ENCODE measurements at places on chromosomes 11 and 22.

DNA sequence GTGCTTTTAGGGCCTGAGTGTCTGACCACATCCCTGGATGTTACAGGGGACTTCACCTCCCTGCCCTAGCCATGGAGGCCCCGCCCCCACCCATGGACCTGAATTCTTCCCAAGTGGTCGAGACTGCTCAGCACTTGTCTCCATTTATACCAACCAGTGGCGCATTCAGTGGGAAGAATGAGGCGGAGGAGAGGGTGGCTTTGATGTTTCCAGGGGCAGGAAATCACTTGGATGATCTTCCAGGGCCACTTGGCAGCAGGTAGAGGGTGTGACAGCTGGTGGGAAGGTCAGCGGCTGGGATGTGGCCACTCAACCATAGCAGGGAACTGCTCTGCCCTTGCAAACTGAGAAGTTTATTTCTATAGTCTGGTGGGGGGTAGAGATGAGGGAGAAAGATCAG lies 155.1 kb upstream of the BLID start:
- DNase-seq = no peak

DNA sequence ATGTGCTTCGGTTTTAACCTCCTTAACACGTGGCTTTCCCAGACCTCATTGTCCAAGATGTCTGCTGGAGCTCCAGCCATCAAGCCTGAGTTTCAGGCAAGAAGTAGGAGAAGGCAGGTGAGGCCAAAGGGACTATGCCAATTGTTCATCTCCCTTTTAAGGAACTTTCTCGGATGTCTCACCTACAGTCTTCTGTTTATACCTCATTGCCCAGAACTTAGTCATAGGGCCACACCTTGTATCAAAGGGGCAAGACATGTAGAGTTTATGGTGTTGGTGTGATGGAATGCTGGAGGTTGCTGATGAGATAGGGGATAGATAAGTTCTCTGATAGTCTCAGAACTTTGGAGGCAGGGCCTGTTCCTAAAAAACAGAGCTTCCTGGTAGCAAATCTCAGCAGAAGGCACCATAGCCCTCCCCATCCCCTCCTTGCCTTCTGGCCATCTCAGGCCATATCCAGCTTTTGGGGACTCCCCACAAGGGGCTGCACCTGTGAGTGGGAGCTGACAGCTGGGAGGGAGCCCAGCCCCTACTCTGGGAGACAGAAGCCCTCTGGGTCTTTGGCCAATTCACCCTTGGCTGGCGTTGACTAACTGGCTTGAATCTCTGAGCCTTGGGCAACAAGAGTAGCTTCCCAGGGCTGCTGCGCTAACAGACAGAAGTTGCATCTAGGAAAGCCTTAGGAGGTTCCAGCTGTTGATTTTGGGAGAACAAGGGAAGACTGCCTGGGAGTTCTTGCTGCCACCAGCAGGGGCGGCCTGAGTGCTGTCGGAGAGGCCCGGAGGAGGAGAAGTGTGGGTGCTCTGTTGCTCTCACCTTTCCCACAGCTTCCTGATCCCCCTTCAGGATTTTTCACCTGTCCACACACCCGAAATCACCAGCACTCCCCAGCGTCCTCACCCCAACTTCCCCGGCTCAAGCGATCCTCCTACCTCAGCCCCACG lies 149.8 kb upstream of the THY1 start:
- DNase-seq = no peak

DNA sequence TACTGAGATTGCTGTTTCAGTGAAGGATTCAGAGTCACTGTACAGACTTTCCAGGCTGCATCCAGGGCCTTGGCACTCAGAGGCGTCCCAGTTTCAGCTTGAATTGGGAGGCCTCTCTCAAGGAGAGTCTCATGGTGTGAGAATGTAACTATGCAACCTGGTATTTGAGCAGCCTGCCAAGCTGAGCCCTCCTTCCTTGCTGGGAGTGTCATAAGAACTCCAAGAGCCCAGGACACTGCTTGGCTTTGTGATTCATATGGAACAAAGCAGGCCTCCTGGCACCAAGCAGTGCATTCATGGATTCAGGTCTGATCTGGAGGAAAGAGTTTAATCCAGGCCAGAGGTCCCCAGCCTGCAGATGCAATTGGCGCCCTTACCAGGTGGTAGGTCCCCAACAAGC lies 171.7 kb downstream of the DBX1 start:
- DNase-seq = peak; percentile 93

DNA sequence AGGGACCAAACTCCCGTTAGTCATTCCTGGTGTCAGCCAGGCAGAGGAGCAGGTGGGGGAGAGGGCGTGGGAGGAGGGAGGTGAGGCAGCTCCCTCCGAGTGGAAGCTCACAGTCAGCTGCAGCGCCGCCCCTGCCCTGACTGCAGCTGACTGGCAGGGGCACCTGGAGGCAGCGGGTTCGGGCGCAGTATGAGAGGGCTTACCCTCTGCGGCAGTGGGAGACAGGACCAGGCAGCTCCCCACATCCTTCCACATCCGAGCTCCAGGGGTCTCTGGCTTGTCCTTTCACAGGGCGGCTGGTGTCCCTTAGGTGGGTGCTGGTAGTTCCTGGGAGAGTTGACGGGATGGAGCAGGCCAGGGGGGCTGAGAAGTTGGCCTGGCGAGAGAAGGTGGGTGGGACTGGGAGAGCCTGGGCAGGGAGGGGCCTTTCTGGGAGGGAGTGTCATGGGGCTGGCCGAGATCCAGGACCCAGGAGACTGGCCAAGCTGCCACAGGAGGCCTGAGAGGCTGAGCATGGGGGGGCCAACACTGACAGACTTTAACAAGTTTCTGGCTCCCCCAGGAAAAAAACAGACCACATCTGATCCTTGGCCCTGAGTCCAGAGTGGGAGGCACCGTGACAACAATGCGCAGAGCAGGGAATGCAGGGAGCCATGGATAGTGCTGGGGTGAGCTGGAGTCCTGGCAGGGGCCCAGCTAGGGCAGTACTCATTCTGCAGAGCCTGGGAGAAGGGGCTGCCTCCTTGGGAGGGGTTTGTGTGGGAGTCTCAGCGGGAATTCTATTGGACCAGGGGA lies 4.9 kb downstream of the ADORA2A start:
- DNase-seq = peak; percentile 36

DNA sequence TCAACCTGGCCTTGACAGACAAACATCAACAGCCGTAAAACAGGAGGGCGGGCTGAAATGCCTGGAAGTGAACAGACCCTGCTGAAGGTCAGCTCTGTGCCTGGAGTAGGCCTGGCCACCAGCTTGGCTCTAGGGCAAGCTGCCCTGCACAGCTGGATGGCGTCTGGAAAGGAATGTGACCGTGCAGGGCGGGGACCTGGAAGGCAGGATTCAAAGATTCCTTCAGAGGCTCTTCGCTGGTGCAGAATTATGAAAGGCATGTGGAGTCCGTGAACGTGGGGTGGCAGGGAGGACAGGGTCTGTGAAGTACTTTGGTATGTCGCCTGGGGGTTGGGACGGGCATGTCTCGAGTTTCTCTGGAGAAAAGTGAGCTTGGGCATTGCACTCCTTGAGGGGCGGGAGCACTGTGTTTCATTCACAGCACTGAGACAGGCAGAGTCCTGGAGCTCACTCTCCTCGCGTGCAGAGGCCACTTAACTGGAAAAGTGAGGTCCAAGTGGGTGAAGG lies 1.5 kb downstream of the EHD1 start:
- peak; percentile 92 for DNase-seq

DNA sequence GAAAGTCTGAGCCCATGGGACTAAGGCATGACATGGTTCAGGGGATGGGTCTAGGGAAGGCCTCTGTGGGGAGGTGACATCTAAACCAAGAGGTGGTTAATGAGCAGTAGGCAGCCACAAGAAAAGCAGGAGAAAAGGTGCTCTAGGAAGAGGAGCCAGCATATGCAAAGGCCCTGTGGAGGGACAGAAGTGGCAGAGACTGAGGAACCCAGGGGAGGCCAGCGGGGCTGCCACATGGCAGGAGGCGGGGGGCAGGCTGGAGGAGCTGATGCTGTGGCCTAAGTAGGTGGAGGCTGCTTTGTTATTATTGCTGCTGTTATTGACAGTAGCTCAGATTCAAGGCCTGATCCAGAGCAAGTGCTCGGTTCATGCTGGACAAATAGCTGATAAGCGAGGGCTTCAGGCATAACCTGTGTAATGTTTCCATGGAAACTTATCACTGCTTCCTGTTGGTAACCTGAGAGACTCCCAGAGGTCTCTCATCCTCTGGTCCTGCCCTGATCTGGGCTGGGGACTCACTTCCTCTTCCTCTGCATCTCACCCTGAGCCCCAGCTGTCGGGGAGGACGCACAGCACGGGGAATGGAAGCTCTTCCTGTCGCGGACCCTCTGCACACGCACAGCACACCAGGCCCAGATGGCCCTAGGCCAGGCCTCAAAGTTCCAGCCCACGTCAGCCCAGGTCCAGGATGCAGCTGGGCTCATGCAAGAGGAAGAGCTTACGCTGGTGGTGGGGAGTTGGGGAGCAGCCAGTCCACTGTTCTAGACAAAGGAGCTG lies 75.2 kb upstream of the TP53I11 start:
- DNase-seq = no peak

- no peak for DNase-seq
Observed at GRCh38 chr22:48923165-48923865, 904.4 kb downstream of the BRD1 start.

DNA sequence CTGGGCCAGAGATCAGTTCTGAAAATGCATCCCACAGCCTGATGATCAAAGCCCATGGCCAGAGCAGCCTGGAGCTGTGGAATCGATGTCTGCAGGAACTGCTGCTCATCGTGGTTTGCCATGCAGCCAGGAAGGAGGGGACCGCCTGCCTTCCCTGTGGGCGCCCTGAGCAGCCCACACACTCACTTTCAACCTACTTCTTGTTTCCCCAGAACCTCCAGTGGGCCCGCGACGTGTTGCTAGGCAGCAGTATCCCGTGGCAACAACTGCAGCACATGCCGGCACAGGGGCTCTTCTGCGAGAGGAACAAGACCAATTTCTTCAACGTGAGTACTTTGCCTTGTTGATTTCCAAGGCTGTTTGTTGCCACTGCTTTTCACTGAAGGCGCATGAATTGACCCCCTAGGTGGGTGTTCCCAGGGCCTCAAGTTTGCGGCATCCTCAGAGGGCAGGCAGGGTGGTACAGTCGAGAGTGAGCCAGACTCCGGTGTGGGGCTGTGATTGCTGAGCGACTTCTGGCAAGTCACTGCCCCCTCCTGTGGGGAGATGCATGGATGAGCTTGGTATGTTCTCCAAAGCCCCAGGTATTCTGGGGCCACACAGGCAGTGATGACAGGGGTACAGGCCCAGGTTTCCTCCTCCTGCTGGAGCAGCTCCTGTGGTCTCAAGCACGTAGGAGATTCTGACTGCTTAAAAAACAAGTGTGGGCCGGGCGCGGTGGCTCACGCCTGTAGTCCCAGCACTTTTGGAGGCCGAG lies 47.0 kb upstream of the SUSD2 start:
- no peak for DNase-seq

DNA sequence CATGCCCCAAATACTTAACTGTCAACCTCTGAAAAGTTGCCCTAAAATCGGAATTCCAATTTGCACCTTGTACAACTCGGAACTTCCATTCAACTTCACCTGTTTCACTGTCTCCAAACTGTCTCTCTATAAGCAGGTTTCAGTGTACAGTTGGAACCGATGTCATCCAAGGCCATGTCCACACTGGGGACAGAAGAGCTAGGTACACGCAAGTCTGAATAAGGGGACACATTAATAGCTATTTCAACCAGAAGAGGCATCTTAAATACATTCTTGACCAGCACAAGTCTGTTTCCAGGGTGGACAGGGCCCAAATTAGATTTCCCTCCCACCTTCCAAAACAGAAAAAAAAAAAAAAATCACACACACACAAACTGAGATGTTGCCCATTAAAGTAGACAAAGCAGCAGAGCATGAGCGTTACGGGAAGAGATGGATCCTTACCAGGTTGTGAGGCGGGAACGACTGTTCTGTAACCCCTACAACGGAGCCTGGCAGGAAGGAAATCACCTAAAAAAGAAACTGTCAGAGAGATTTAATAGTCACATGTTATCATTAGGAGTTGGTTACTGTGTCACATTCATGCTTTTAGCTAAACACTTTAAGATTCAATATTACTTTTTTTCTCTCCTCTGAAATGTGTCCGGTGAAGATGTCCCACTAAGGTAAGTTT lies 1.7 kb downstream of the CREBZF start:
- peak; percentile 35 for DNase-seq

DNA sequence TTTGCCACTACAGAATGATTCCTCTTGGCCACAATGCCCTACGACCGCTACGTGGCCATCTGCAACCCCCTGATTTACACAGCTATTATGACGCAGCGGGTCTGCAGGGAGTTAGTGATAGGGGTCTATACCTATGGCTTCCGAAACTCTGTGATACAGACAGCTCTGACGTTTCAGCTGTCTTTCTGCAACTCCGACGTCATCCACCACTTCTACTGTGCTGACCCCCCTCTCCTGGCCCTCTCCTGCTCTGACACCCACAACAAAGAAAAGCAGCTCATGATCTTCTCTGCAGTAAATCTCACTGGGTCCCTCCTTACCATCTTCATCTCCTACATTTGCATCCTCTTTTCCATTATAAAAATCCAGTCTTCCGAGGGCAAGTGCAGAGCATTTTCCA lies 52.3 kb upstream of the OR5P2 start:
- no peak for DNase-seq

DNA sequence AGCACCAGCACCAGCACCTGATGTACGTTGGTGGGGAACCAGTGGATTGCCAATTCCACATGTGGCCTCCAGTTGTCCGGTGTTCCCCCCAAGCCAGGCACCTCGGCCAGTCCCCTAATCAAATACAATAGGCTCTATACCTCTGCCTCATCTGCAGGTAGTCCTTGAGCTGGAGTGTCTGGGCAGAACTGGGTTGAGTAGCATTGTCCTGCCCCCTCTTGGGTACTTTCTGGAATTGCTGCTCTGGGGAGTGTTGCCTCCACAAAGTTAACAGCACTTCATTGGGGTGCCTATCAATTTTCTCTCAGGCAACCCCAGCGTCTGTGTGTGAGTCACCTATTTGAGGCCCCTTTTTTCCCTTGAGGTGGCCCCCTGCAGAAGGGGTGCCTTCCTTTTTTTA lies 413.0 kb upstream of the LARGE1 start:
- no peak for DNase-seq

DNA sequence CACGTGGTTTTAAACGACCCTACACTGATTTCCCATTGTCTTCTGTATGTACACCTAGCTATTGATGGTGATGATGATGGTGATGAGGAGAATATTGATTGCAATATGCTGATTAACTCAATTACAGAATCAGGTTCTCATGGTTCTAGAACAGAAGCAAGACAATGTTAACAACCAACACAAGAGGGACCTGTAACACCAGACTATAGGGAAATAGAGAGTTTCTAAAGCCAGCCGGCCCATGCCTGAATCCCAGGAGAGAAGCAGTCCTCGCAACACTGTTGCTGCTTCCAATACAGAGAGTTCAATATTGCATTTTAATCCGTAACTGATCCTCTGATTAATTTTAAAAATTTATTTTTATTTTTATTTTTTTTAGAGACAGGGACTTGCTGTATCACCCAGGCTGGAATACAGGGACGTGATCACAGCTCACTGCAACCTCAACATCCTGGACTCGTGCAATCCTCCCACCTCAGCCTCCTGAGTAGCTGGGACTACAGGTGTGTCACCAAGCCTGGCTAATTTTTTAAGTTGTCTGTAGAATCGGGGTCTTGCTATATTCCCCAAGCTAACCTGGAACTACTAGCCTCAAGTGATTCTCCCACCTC lies 22.2 kb upstream of the UBASH3B start:
- DNase-seq = peak; percentile 83
